ENCODE measurements at places on chromosomes 5 and 9. TPM values are rescaled to one million over a fixed set of nuclear protein-coding genes. Genes with fewer than 3 reads are reported as not detected.

GRCh38 chr9:133930046-133930681 is 62.0 kb downstream of the VAV2 start:
- no peak overlapping the region for H3K27ac ChIP-seq
- H3K4me1 ChIP-seq, result peaks cover 28% of the 10 kb centered on the region
- no peaks in the 10 kb centered on the region for H3K27me3 ChIP-seq
- no peak overlapping the region for H3K4me3 ChIP-seq
- H3K36me3 ChIP-seq, result no peaks in the 10 kb centered on the region
- DNase-seq, result no peak

DNA sequence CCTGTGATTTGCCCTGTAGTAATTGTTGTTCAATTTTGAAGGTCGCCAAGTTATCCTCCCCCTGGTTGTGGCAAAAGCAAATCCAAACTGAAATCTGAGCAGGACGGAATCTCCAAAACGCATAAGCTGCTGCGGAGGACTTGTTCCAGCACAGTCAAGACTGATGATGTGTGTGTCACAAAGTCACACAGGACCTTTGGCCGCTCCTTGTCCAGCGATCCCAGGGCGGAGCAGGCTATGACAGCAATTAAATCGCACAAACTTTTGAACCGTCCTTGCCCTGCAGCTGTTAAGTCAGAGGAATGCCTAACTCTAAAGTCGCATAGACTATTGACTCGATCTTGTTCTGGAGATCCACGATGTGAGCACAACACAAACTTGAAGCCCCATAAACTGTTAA is 128.4 kb downstream of the PARP8 start:
- no peaks in the 10 kb centered on the region for H3K27me3 ChIP-seq
- H3K36me3 ChIP-seq, result peaks cover 42% of the 10 kb centered on the region
- H3K4me3 ChIP-seq, result no peak overlapping the region
- no peak for DNase-seq
- H3K4me1 ChIP-seq, result no peaks in the 10 kb centered on the region
- H3K27ac ChIP-seq, result no peak overlapping the region

- no peak for DNase-seq
- no peak overlapping the region for H3K4me3 ChIP-seq
- H3K4me1 ChIP-seq, result no peaks in the 10 kb centered on the region
- H3K27me3 ChIP-seq, result no peaks in the 10 kb centered on the region
These were observed 154.7 kb downstream of the WDR70 start for GRCh38 chr5:37533851-37534250.

DNA sequence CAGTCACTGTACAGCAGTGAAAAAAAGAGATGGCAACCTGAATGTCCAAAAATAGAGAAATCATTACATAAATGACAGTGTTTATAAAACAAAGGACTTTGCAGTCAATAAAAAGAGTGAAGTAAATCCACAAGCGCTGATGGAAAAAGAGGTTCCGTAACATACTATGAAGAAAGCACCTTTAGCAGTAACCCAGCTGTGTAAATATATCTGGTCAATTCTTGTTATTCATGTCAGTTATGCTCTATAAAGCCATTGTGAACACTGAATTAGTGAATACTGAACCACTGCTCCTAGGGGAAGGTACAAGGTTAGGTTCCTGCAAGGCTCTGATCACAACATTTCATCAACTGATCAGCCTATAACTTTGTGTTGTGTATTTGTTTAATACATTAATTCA is 39.5 kb downstream of the CCNJL start:
- H3K36me3 ChIP-seq, result no peaks in the 10 kb centered on the region
- H3K4me1 ChIP-seq, result no peaks in the 10 kb centered on the region
- no peak for DNase-seq
- no peak overlapping the region for H3K27ac ChIP-seq
- H3K4me3 ChIP-seq, result no peak overlapping the region

Gene OBP2B
- total RNA-seq, result not detected

DNA sequence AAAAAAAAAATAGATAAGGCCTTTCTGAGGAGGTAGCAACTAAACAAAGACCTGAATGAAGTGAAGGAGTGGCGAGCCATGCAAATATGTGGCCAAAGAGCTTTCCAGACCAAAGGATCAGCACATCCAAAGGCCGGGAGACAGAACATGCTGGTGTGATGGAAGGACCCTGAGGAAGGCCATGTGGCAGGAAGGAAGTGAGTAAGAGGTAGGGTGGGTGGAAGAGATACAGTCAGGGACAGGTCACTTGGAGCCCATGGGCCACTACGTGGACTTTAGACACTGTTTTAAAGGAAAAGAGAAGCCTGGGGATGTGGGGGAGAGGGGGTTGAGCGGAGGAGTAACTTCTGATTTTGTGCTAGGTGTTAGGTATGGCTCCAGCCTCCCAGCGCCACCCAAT is 31.3 kb downstream of the SPRY4 start:
- H3K4me1 ChIP-seq, result no peaks in the 10 kb centered on the region
- DNase-seq, result no peak
- no peaks in the 10 kb centered on the region for H3K27me3 ChIP-seq
- H3K4me3 ChIP-seq, result no peak overlapping the region
- H3K36me3 ChIP-seq, result no peaks in the 10 kb centered on the region

- H3K27me3 ChIP-seq, result no peaks in the 10 kb centered on the region
- no peaks in the 10 kb centered on the region for H3K36me3 ChIP-seq
- H3K4me3 ChIP-seq, result no peak overlapping the region
- no peaks in the 10 kb centered on the region for H3K4me1 ChIP-seq
- no peak for DNase-seq
These were observed 7.4 kb upstream of the C5orf46 start for GRCh38 chr5:147913786-147914185.

DNA sequence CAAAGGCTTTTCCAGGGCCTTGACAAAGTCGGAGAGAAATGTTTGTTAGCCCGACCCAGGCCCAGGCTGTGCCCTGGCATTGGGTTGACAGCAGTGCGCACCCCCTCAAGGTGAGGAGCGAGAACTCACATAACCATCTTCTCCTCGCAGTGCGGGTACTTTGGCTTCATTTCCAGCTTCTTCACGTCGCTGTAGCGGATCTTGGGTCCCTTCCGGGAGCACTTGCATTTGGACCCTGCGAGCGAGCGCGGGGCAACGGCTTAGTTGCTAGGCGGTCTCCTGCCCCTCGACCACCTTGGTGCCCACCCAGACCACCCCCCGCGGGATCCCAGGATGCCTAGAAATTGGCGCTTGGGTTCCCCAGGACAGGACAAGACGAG is 496 bp downstream of the CXCL14 start:
- H3K4me3 ChIP-seq, result peak overlapping the region; percentile 23
- H3K4me1 ChIP-seq, result peaks cover 14% of the 10 kb centered on the region
- no peak overlapping the region for H3K27ac ChIP-seq
- peaks cover 32% of the 10 kb centered on the region for H3K27me3 ChIP-seq
- DNase-seq, result no peak

GRCh38 chr5:9269014-9269413 is 276.9 kb downstream of the SEMA5A start:
- no peaks in the 10 kb centered on the region for H3K27me3 ChIP-seq
- no peak overlapping the region for H3K27ac ChIP-seq
- no peak overlapping the region for H3K4me3 ChIP-seq
- no peaks in the 10 kb centered on the region for H3K36me3 ChIP-seq
- H3K4me1 ChIP-seq, result peaks cover 14% of the 10 kb centered on the region

DNA sequence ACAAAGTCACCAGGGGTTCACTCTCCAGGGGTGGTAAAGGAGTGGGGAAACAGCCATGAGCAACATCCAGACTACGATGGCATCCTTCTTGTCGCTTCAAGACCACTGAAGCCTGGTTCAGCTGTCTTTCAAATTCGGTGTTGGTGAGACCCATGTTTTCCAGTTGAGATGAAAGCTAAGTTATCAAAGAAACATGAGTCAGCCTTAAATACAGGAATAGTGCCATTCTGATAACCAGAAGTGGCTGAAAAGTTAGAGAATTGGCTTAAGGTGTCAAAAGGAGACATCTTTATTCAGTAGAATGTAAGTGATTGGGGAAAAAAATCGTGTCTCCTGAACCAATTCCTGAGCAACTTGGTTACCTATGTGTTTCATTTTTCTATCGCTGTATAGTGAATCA is 7.0 kb upstream of the CARD19 start:
- H3K4me1 ChIP-seq, result peaks cover 11% of the 10 kb centered on the region
- no peak for DNase-seq
- H3K4me3 ChIP-seq, result no peak overlapping the region
- H3K27me3 ChIP-seq, result no peaks in the 10 kb centered on the region
- no peak overlapping the region for H3K27ac ChIP-seq

DNA sequence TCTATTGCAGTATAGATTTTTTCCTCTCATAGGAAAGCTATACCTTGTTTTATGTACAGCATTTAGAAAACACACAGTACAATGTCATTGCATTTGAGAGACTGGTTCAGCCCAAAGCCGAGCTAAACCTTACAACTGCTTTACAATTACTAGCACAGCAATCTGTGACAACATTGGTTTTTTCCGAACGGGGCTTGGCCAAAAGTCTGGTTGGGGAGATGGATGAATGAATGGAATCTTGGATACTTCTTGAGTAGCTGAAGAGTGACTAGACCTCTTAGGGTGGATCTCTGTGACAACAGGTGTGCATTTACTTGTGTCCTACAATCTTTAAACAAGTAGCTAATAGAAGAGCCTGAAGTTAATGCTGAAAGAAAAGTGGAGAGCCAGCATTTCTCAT is 1.2 kb downstream of the SGCD start:
- H3K4me1 ChIP-seq, result no peaks in the 10 kb centered on the region
- no peak overlapping the region for H3K4me3 ChIP-seq
- no peak for DNase-seq
- no peaks in the 10 kb centered on the region for H3K27me3 ChIP-seq
- H3K27ac ChIP-seq, result peak overlapping the region; percentile 74
- no peaks in the 10 kb centered on the region for H3K36me3 ChIP-seq

Gene BSPRY
- 0.59 TPM for total RNA-seq

DNA sequence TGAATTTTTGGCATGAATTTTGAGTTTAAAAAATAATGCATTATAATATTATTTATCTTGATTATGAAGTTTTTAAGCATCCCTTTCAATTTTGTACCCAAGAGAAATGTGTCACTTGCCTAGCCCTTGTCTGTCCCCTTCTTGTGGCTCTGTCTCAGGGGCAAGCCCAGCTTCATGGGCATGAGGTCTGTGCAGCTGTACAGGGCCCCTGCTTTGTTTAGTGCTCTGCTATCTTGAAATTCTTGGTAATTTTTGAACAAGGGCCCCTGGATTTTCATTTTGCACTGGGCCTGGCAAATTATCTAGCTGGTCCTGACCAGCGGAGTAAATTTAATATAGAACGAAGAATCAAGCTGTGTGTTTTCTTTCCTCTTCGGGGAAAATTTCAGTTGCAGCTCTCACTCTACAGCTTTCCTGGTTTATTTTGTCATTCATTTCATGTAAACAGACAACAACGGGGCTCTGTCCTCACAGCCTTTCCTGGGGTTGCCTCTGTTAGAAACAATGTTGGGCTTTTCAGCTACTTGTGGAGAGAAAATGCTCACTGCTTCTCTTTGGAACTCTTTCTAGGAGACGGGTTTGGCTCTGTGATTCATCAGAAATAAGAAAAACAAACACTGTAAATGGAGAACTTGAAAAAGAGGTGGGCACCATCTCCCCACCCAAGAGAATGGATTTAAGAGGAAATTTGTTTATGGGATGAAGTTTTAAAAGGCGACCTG is 41.1 kb downstream of the LIX1 start:
- no peaks in the 10 kb centered on the region for H3K36me3 ChIP-seq
- no peak overlapping the region for H3K27ac ChIP-seq
- no peaks in the 10 kb centered on the region for H3K4me1 ChIP-seq
- no peak overlapping the region for H3K4me3 ChIP-seq

Measured in tibial nerve (tissue), 4 donors.